ENCODE measurements at places on chromosomes 4 and X.

GRCh38 chr4:70337886-70338420, 3.2 kb downstream of the CABS1 start:
- DNase-seq, result no peak

- DNase-seq, result no peak
Observed at GRCh38 chrX:135112096-135112729, 8.1 kb downstream of the ETDB start.

GRCh38 chrX:119919835-119920585, 23.5 kb downstream of the NKAP start:
- no peak for DNase-seq

GRCh38 chr4:168955674-168956073, 54.4 kb downstream of the CBR4 start:
- no peak for DNase-seq

DNA sequence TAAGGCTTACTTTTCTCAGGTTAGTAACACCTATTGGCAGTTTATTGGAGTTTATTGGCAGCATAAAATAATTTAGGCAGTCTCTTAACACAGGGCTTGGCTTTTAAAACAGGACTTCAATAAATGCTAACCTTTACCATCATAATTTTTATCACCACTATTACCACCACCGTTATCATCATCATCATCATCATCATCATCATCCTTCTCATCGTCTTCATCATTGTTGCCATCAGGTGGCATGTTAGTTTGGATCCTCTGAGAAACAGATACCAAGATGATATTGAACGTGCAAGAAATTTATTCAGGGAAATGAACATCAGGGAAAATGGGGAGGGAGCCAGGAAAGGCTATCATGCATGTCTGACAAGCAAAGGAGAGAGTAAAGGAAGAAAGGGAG, 16.2 kb downstream of the GBA3 start:
- no peak for DNase-seq

- DNase-seq, result no peak
Observed at GRCh38 chr4:156195914-156196313, 242.2 kb upstream of the CTSO start.

DNA sequence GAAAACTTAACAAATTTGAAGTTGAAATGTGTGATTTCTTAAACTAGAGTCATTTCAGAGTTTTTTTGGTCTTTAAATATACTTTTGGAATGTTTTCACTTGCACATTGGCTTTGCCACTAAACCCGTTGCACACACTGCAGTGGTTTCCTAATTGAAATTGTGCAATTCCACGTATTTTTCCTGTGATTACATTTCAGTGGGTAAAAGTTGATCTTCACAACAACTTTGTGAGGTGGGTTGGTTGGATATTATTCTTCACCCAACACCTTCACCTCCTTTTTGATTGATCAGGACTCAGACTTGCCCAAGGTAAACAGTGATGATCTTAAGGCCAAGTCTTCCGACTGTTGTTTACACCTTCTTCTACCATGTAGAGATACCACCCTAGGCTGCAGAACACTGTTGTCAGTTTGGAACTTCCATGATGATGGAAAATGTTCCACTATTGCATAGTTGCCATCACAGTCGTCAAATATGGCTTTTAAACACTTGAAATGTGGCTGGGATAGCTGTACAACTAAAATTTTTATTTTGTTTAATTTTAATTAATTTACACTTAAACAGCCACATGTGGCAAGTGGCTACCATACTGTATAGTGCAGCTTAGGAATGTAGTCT, 13.7 kb downstream of the SEPTIN11 start:
- DNase-seq, result no peak

- DNase-seq, result no peak
Observed at GRCh38 chrX:16454926-16455325, 195.0 kb upstream of the S100G start.

GRCh38 chr4:146033149-146033548, 94.5 kb upstream of the ZNF827 start:
- no peak for DNase-seq

GRCh38 chr4:179095585-179096221, 1653.5 kb upstream of the AGA start:
- DNase-seq, result no peak

DNA sequence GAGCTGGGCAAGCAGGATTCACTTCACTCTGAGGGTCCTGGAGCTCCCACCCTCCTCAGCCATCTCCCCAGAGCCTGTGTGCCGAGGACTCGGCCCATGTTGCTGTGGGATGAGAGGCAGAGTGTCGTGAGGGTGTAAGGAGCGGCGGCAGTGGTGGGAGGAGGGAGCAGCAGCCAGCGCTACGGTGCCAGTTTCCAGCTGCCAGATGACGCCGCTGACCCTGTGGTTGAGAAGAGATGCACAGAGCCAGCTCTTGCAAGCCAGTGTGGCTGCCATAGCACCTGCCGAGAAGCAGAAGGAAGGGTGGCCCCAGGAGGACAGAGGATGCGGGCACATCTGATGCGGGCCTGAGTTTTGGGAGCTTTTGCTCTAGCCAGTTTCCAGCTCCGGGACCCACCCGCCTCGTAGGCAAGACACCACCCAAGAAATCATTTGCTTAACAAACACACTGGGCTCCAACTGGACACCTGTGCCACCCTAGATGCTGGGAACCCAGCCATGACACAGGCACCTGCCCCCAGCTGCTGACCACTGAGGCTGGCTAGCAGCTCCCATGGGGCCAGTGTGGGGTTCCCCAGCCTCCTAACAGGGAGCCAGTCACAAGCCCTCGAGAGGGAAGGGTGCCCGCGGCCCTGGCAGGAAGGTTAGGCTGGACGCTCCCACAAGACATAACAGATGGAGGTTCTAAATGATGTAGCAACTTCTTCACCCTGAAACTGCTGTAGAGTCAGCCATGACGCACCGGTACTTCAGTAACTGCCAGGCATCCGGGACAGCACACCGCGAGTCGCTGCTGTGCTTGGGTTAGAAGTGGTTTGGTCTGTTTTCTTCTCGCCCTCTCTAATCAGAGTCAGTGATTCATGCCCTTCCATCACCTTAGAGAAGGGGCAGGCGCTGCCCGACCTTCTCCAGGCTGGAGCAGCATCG, 8.9 kb downstream of the MSANTD1 start:
- no peak for DNase-seq
